ENCODE measurements at places on chromosomes 2 and 18.

DNA sequence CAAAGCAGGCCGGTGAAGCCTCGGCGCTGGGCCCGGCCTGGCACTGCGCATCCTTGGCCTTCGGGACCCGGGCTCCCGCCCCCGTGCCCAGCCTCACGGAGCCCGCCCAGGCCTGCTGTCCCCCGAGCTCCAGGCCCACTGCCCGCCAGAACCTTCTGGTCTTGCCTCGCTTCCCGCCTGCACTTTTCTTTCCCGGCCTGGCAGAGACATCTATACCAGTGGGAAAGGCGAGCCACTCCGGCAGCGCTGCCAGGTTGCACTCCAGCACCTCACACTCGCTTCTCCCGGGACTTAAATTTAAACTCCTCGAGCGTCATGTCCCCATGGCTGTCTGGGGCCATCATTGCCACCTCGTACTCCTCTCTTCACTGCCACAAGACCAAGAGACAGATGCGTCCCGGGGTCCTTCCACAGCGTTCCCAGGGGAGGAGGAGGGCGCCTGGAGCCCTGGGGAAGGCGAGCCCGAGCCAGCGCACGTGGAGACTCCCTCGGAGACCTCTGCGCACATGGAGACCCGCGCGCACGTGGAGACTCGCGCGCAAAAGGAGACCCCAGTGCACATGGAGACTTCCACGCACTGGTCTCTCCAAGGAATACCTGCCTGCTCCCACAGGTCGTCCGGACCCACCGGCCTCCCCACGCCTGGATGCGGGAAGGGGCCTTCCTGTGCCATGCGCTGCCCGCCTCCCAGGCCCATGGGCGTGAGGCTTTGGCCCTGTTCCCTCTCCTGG is 253.1 kb upstream of the SALL3 start:
- H3K27me3 ChIP-seq, result no peaks in the 10 kb centered on the region
- no peak overlapping the region for H3K4me3 ChIP-seq
- peaks cover 10% of the 10 kb centered on the region for H3K4me1 ChIP-seq
- H3K36me3 ChIP-seq, result no peaks in the 10 kb centered on the region
- DNase-seq, result no peak

- DNase-seq, result no peak
- no peaks in the 10 kb centered on the region for H3K36me3 ChIP-seq
- no peak overlapping the region for H3K4me3 ChIP-seq
- no peaks in the 10 kb centered on the region for H3K27me3 ChIP-seq
- no peak overlapping the region for H3K27ac ChIP-seq
Observed at GRCh38 chr2:195289081-195289480, 367.9 kb upstream of the SLC39A10 start.

DNA sequence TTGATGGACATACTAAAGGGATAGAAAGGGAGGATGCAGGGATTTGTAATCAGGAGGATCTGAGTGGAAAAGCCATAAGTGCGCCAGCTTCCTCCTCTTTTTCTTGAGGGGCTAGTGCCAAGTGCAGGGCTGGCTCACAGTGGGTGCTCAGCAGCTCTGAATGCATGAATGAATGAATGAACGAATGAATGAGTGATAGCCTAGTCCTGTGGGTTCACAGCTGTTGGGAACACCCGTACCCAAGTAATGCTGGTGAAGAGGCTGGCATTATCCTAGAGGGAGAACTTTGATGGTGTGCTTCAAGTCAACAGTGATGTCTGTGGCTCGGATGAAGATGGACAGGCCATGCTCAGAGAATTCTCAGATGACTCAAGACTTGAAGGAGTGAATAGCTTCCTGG is 108.8 kb downstream of the KCTD1 start:
- H3K27ac ChIP-seq, result no peak overlapping the region
- no peaks in the 10 kb centered on the region for H3K27me3 ChIP-seq
- no peak overlapping the region for H3K4me3 ChIP-seq
- no peaks in the 10 kb centered on the region for H3K36me3 ChIP-seq
- no peaks in the 10 kb centered on the region for H3K4me1 ChIP-seq

- no peak overlapping the region for H3K4me3 ChIP-seq
- H3K27ac ChIP-seq, result no peak overlapping the region
- no peaks in the 10 kb centered on the region for H3K36me3 ChIP-seq
Observed at GRCh38 chr2:112834396-112835037, 2.1 kb downstream of the IL1B start.
